NCI-H1930 (cell line): ENCODE measurements at places on chromosomes 11 and 22.

DNA sequence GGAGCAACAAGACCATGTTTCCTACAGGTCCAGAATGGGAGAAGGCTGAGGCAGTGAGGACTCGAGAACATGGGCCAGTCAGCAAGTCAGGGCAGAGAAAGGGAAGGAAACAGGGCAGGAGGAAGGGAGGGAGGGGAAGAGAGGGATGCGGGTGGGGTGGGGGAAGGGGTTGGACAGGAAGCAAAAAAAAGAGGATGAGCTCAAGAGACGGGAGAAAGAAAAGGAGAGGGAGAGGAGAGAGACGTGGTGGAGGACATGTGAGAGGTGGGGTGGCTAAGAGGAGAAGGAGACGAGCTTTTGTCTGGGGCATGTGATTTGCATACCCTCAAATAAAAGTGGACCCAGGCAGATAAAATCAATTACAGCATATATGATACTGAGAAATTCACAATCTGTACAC lies 389.5 kb upstream of the B3GAT1 start:
- no peak for DNase-seq

GRCh38 chr22:25482868-25483639 lies 81.4 kb upstream of the GRK3 start:
- no peak for DNase-seq

DNA sequence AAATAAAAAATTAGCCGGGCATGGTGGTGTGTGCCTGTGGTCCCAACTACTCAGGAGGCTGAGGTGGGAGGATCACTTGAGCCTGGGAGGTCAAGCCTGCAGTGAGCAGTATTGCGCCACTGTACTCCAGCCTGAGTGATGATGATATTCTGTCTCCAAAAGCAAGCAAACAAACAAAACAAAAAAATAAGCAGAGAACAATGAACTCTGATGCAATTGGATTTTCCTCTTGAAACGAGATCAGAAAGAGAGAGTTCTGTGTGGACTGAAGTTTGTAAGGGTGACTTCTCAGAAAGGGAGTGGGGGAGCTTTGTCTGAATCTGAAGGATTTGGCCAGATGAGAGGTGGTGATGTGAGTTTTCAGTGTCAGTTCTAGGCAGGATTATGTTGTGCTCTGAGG lies 6.0 kb upstream of the TMEM123 start:
- DNase-seq, result no peak

GRCh38 chr11:120713296-120713695 lies 201.7 kb downstream of the GRIK4 start:
- no peak for DNase-seq

GRCh38 chr22:42880815-42881214 lies 23.7 kb upstream of the ARFGAP3 start:
- no peak for DNase-seq

DNA sequence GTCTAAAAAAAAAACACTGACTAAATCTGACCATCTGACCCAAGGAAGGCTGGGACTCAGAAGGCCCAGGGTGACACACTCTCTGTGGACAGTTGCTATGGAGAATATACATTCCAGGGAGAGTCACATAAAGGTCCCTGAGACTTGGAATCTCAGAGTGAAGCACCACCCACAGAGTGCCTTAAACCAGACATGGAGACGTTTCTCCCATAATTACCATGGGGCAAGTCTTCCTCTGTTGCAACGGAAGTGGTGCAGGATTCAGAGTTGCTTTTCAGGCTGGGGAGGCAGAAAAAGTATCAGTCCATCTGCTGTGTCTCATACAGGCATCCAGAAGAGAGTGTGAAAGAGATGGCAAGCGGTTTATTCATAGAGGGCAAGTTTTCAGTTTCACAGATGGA lies 58.7 kb upstream of the SLN start:
- DNase-seq, result no peak
